ENCODE measurements at places on chromosomes 6 and 20.
A peak's percentile ranks its signal among the peaks of the same experiment; 100 is the strongest.

- DNase-seq = no peak
Measured at GRCh38 chr6:3561725-3562124, 104.9 kb upstream of the SLC22A23 start.

DNA sequence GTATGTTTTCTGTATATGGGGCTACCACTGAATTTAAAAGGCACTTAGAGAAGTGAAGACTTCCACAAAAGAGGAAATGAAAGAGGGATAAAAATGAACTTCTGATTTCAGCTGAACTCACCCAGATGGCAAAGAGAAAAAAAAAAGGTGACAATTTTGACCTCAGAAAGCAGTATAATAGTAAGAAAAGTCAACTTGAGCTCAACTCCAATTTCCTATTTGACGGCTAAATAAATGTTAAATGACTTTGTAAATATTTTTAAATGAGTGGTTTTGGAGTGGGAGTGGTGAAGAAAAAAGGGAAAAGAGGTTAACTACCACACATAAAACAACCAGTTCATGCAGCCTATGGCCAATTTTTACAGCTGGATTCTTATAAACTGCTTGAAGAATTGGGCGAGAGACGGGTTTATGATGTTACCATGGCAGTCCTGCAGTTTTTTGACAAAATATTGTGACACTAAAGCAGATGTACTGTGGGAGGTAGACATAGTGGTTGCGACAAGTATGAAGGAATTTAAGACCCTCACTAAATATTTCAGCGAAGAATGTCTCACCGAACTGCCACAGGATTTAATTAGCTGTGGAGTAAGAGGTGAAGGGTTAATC lies 49.8 kb upstream of the ADTRP start:
- DNase-seq = no peak

DNA sequence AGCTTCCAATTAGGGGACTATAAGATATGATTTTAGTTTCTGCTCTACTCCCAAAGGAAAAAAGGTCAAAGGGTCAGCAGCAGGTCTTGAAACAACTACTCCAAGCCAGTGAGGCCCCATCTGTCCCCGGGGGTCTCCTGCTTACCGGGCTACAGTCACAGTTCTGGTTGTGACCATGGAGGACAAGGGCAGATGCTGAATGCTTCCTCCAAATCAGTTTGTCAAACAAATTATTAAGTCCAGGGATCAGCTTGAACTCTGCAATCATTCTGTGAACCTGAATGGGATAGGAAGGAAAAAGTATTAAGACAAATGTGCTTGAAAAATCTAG lies 60.2 kb downstream of the MYH7B start:
- DNase-seq = peak; percentile 35

DNA sequence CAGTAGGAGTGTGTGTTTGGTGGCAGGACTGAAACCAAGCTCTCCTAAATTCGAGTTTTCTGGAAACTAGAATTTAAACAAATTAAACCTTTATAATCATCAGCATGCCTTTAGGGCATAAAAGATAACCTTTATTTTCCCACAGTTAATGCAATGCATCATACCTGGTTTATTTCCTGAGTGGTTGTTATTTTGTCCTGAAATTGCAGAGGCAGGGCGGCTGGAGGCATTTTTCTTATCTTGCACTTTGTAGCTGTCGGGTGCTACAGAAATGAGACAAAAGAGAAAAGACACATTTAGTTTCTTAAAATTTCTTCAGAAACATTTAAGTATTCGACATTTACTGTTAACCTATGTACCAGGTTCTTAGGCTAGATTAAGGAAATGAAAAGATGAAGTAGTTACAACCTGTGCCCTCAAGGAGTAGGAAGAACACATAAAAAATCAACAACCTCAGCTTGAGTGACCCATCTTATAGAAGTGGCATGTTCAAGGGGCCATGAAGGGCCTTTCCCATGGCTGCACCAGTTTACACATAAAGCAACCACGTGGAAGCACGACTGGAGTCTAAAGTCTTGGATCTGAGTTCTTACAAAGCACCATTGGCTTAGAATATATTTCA lies 128.6 kb downstream of the MAP7 start:
- no peak for DNase-seq

GRCh38 chr6:16583144-16583762 lies 178.0 kb downstream of the ATXN1 start:
- no peak for DNase-seq

DNA sequence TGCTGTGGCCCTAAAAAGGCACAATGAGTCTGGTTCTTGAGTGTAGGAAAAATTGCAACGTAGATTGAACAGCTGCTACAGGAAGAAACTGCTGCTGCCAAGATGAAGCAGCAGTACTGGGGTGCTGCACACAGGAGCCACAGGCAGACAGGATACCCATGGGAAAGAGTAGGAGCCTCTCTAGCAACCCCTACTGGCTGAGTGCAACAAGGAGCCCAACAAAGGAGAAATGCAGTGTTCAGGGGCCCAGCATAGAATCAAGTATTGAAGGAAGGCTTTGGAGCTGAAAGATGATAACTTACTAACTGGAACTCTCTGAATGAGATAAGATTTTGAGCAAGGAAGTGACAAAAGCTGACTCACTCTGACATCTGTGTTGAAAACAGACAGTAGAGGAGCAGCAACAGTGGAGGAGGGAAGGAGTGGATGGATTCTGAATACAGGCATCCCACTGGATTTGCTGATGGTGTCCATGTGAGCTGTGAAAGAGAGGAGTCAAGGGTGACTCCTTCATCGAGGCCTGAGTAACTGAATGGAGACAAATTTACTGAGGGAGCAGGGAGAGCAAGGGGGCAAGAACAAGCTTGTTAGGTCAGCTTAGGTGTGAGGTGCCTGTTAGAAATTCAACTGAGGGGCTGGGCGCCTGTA lies 534.7 kb upstream of the JARID2 start:
- DNase-seq = no peak

- DNase-seq = no peak
Measured at GRCh38 chr20:51871943-51872342, 69.6 kb upstream of the SALL4 start.

- DNase-seq = no peak
Measured at GRCh38 chr6:157984686-157985225, 3.1 kb downstream of the SYNJ2 start.

- no peak for DNase-seq
Measured at GRCh38 chr20:52340036-52340634, 148.6 kb upstream of the ZFP64 start.

DNA sequence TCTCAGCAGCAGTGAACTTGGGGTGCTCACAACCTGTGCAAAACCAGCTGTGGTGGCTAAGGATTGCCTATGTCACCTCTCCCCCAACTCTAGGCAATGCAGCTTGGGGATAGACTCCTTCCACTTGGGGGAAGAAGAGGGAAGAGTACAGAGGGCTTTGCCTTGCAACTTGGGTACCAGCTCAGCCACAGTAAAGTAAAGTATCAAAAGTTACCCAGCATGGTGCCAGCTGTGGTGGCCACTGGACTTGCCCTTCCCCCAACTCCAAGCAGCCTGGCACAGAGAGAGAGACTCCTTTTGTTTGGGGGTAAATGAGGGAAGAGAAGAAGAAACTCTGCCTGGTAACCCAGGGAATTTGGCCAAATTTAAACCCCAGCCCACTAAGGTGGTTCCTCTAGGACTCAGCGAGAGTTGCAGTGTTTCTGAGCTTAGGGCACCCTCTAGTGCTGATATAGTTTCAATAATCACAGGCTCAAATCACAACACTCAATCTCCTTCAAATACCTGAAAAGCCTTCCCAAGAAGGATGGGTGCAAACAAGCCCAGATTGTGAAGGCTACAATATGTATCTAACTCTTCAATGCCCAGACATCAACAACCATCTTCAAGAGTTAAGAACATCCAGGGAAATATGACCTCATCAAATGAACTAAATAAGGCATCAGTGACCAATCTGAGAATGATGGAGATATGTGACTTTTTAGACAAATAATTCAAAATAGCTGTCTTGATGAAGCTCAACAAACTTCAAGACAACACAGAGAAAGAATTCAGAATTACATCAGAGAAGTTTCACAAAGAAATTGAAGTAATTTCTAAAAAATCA lies 7.6 kb upstream of the DEFB129 start:
- no peak for DNase-seq

- no peak for DNase-seq
Measured at GRCh38 chr6:148979014-148979901, 232.4 kb downstream of the UST start.

DNA sequence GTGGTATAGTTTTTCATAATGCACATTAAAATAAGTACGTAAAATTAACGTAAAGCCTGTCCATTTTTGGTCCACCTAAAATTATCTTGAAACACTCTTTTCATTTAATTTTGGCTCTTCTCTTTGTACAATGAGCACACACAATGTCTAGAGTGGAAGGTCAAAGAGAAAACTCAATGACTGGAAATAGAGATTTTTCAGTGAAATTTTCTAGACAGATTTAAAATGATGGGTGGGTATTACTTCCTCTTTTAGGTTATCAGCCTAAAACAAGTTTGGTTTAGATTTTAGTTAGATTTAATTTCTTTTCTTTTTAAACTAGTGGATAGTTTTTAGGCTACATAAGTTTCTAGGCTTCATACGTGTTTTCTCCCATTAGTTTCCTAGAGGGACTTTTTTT lies 24.9 kb downstream of the DSE start:
- no peak for DNase-seq

GRCh38 chr20:57509665-57510237 lies 15.2 kb downstream of the CTCFL start:
- DNase-seq = no peak

All from ureter (tissue), 1 donor.